ENCODE measurements at places on chromosomes 2 and 18. TPM values are rescaled to one million over a fixed set of nuclear protein-coding genes. Genes with fewer than 3 reads are reported as not detected.

The SKOR2 gene
- polyA plus RNA-seq, result not detected

GRCh38 chr18:24843123-24843522, 382.7 kb downstream of the HRH4 start:
- no peak overlapping the region for H3K4me3 ChIP-seq
- H3K36me3 ChIP-seq, result no peaks in the 10 kb centered on the region
- no peak overlapping the region for H3K27ac ChIP-seq
- no peaks in the 10 kb centered on the region for H3K4me1 ChIP-seq
- DNase-seq, result no peak

GRCh38 chr2:11242542-11243174, 87.4 kb downstream of the SLC66A3 start:
- peaks cover 3% of the 10 kb centered on the region for H3K36me3 ChIP-seq
- H3K4me3 ChIP-seq, result no peak overlapping the region
- H3K4me1 ChIP-seq, result no peaks in the 10 kb centered on the region
- H3K27me3 ChIP-seq, result no peaks in the 10 kb centered on the region
- no peak overlapping the region for H3K27ac ChIP-seq

DNA sequence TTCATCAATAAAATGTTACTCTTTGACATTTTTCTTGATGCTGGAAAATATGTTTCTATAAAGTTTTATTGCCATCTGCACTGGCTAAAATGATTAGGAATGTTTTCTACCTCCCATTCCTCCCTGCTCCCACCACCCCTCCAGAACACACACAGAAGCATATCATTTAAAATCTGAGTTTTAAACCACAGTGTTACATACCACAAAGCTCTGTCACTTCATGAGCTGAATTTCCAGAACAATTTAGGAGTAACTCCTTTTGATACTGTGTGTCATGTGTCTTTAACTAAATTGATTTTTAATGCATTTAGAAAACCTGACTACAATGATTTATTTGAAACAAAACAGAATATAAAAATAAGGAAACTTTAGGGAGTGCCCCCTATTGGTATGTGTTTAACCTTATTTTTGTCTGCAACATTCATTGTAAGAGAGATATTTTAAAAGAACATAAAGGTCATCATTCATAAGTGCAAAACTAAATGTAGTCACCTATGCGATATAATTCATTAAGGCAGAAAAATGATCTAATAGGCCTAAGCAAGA, 52.0 kb downstream of the FEZ2 start:
- H3K4me1 ChIP-seq, result no peaks in the 10 kb centered on the region
- no peak for DNase-seq
- H3K27ac ChIP-seq, result no peak overlapping the region
- no peaks in the 10 kb centered on the region for H3K27me3 ChIP-seq
- peaks cover 6% of the 10 kb centered on the region for H3K36me3 ChIP-seq
- no peak overlapping the region for H3K4me3 ChIP-seq

The TYMS gene
- 302 TPM for polyA plus RNA-seq

The APLF gene
- 0.45 TPM for polyA plus RNA-seq

GRCh38 chr2:145638675-145639074, 1118.8 kb upstream of the ZEB2 start:
- peak; percentile 20 for DNase-seq
- no peak overlapping the region for H3K27ac ChIP-seq
- H3K4me1 ChIP-seq, result no peaks in the 10 kb centered on the region
- H3K36me3 ChIP-seq, result no peaks in the 10 kb centered on the region

DNA sequence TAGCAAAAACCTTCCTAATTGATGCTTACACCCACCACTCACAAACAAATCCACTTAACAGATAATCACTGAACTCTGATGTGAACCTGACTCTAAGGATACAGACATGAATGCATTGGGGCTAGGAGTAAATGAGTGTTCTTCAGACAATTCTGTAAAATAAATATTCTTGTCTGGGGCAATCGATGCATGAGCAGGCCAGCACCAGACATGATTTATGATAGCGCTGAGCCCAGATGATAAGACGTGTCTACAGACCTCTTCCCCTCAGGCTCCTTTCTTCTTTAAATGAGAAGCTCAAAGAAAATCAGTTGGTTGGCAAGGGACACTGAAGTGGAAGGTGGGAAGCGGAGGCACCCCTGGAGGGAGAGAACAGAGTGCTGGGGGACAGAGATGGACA, 27.3 kb upstream of the BIN1 start:
- no peaks in the 10 kb centered on the region for H3K4me1 ChIP-seq
- no peak for DNase-seq
- H3K27ac ChIP-seq, result no peak overlapping the region
- H3K27me3 ChIP-seq, result peaks cover 9% of the 10 kb centered on the region
- no peak overlapping the region for H3K4me3 ChIP-seq

DNA sequence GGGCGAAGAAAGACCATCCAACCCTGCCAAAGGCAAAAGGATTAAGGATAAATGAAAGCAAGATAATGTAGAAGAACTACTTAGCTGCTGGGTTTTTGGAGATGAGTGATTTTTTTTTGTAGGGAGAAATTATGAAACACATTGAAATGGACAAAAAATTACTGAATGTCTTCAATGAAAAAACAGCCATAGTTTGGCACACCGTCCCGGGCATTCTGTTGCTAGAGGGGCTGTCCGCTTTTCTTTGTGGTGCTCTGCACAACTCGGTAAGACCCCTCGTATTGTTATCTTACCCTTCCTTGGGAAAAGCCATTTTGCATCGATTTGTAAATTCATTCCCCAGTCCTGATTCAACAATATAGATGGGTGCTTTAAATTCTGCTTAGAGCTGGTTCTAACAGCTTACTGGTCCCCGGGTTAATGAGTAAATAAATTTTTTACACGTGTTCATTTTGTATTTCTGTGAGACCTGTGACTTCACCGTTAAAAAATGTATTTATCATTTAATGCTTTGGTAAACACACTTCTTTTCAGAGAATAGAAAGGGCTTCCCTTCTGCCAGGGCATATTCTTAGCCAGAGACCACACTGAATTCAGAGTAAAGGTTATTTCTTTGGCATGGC, 912 bp upstream of the LAPTM4A start:
- H3K36me3 ChIP-seq, result 0 out of 3 replicates have a peak, but pooled peaks cover 2% of the 10 kb centered on the region
- H3K4me1 ChIP-seq, result no peaks in the 10 kb centered on the region
- peak overlapping the region; percentile 70 for H3K4me3 ChIP-seq
- DNase-seq, result no peak
- H3K27ac ChIP-seq, result peak overlapping the region; percentile 98
- no peaks in the 10 kb centered on the region for H3K27me3 ChIP-seq

DNA sequence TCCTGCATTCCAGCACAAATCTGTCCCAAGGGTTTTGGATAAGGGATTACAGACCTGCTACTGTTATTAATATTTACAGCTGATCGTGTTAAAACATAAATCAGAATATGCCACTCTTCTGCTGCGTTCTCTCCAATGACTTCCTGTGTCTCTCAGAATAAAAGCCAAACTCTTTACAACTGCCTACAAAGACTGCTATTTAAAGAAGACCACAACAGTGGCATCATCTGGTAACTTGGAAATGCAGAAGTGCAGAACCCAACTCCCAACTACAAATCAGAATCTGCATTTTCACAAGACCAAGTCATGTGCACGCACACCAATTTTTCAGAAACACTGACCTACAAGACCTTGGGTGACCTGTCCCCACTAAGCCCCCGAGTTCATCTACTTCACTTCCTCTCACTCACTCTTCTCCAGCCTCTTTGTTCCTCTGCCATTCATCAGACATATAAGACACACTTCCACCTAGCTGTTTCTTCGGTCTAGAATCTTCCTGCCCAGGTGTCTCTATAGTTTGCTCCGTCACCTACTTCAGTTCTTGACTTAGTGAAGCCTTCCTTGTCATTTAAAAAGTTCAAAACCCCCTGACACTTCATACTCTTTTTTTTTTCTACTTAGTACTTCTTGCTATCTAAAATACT, 36.0 kb downstream of the CHN1 start:
- no peaks in the 10 kb centered on the region for H3K4me1 ChIP-seq
- no peak for DNase-seq
- H3K36me3 ChIP-seq, result no peaks in the 10 kb centered on the region
- H3K4me3 ChIP-seq, result no peak overlapping the region

The HOXD13 gene
- not detected for polyA plus RNA-seq

DNA sequence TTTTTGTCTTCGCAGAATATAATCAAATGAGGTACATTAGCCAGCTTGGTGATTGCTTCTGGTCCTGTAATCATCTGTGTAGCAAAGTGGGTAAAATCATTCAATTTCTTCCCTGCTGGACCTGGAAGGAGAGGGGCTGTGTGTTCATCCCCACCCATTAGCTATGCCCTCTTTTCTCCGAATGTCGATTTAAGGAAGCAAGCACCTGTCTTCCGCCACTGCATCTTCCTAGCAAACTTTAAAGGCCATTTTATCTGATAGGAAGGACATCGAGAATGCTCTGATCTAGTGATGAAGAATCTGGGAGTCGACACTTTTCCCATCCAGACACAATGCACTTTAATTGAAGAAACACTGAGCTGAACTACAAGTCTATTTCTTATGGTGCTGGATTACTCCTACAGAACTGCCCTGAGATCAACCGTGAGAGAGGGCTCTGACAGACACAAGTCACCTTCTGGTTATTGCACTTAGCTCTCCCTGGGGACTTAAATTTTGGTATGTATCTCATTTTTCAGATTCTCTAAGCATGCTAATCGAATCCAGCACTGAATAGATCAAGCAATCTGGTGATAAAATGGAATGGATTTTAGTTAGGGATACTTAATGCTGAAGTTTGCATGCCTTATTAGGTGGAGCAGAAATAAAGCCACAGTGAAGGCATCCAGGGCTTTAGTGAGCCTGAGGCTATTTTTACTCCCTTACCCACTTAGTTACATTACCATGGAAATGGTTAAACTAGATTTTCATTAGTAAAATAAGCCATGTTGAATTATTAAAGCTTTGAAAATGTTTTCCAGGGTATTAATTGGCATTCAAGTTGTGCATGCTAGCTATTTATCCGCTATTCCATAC, 1.3 kb downstream of the NYAP2 start:
- no peak for DNase-seq
- no peak overlapping the region for H3K4me3 ChIP-seq
- H3K4me1 ChIP-seq, result no peaks in the 10 kb centered on the region
- no peak overlapping the region for H3K27ac ChIP-seq
- H3K36me3 ChIP-seq, result no peaks in the 10 kb centered on the region
